ENCODE measurements at places on chromosomes 1 and 21.

DNA sequence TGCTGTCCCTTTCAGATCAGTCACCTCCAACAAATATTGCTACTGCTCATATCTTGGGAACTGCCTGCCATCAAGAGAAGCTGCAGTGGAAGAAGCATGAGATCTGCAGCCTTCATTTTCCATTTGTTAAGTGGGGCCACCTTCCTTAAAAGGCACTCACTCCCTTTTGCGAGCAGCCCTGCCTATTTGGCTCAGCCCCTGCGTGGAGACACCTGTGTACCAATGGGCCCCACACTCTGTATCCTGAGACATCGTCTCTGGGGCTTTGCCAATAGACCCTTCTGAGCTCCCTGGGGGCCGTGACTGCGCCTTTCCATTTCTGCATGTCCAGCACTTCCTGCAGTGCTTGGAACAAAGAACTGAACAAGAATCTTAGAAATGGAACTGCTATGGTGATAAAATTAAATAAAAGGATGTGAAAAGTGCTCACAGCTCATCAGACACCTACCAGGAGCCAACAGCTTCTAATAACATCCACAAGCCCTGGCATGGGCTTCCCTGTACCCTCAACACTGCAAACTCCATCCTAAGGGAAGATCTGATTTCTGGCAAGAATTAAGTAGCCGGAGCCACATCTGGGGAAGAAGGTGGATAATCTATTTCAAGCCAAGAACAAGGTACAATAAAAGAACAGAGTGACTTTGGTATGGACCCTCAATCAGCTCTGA, 36.7 kb downstream of the PARP1 start:
- no peak for DNase-seq

DNA sequence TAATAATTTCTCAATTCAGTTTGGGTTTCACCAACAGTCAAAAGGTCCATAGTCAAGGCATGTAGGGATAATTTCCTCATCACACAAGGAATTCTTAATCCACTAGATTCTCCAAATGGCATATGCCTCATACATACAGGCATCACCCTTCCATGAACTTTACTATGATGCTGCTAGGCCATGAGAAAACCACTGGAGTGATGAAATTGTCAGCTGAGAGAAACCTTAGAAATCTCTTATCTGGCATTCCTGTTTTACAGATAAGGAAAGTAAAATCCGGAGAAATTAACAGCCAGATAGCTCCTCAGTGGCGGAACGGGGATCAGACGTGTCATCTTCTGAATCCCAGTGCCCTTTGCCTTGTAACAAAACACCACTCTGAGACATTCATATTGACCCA, 274.4 kb downstream of the NTNG1 start:
- DNase-seq = no peak

DNA sequence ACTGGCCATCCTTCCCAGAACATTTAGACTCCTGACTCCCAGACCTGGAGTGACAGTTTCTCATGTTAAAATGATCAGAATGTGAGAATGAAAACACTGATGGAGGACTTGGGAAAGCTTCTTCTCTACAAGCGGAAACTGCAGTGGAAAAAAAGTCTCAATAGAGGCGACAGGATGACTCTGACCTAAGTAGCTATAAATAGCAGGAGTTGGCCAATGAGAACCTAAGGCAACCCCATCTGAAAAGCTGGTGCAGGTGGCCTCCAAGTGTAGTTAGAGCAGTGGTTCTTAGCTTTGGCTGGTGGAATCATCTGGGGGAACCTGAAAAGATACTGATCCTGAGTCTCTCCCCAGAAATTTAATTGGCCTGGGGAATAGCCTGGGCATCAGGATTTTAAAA, 44.2 kb upstream of the EXOSC10 start:
- DNase-seq = no peak

DNA sequence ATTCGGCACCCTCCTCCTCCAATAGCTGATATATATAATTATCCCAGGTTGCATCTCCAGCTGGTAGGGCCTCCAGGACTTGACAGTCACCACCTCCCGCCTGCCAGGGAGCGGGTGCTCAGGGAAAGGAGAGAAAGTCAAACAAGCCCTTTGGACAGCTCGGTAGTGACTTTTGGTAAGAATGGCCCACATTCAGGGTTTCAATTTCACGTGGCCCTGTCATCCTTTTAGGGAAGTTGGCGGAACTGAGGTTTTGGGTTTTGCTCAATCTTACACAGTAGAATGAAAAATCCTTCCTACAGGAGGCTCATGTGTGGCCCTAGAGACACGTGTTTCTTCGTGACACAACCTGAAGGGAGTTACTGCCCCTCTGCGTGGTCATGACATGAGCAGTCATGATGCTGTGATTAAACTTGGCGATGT, 44.2 kb downstream of the CAPN8 start:
- no peak for DNase-seq

GRCh38 chr1:206655471-206655882, 20.1 kb downstream of the DYRK3 start:
- no peak for DNase-seq

- no peak for DNase-seq
Measured at GRCh38 chr1:107135463-107135862, 5.4 kb upstream of the NTNG1 start.

DNA sequence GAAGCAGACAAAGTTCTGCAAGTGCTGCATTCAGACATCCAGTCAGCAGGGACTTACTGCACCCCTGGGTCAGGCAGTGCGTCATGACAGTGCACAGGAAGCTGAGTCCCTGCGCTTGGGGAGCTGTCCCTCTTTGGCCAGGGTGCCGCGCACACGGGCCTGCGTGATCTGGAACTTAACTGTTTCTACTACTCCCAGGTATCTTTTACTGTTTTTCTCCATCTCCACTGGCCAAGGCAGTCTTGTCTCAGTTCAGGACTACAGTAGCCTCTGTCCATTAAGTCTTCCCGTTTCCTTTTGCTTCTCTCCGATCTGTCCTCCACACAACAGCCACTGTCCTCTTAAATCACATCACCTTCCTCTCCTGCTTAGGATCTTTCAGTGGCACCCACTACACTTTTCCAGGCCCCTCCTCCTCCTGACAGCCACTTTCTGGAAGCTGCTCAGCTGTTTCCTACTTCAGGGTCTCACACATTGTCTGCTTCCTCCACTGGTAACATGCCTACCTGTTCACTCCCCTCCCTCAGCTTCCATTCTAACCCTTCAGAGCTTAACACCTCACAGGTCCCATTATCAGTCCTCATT, 15.9 kb downstream of the ERRFI1 start:
- DNase-seq = no peak

All from activated T-cell treated with anti-CD3 and anti-CD28 coated beads for 24 hours (primary cell).